Mononuclear cell (primary cell): ENCODE measurements at places on chromosomes 1 and 21. TPM values are rescaled to one million over a fixed set of nuclear protein-coding genes. Genes with fewer than 3 reads are reported as not detected.

GSTM5 gene
- total RNA-seq = not detected

EPHA2 gene
- 0.63 TPM for total RNA-seq

CHIA gene
- under 0.01 TPM for total RNA-seq

OR4F16 gene
- total RNA-seq = not detected

IKBKE gene
- total RNA-seq = 13.1 TPM

ARF1 gene
- 218 TPM for total RNA-seq

KIF2C gene
- 0.21 TPM for total RNA-seq

OR2AK2 gene
- 0.10 TPM for total RNA-seq

TCP10L gene
- total RNA-seq = not detected

FCER1G gene
- total RNA-seq = 190 TPM

AMPD1 gene
- total RNA-seq = not detected

GJC2 gene
- total RNA-seq = 0.84 TPM

COA7 gene
- total RNA-seq = 1.8 TPM

LCE2B gene
- not detected for total RNA-seq

TTC22 gene
- total RNA-seq = 1.9 TPM

SLC30A2 gene
- total RNA-seq = not detected

LENEP gene
- total RNA-seq = 0.63 TPM

TMEM240 gene
- not detected for total RNA-seq

TSPAN2 gene
- 2.6 TPM for total RNA-seq
